ENCODE measurements at places on chromosomes 16 and 17.
A peak's percentile ranks its signal among the peaks of the same experiment; 100 is the strongest.

- peak; percentile 81 for DNase-seq
These were observed 981 bp upstream of the UNC13D start for GRCh38 chr17:75845058-75845711.

DNA sequence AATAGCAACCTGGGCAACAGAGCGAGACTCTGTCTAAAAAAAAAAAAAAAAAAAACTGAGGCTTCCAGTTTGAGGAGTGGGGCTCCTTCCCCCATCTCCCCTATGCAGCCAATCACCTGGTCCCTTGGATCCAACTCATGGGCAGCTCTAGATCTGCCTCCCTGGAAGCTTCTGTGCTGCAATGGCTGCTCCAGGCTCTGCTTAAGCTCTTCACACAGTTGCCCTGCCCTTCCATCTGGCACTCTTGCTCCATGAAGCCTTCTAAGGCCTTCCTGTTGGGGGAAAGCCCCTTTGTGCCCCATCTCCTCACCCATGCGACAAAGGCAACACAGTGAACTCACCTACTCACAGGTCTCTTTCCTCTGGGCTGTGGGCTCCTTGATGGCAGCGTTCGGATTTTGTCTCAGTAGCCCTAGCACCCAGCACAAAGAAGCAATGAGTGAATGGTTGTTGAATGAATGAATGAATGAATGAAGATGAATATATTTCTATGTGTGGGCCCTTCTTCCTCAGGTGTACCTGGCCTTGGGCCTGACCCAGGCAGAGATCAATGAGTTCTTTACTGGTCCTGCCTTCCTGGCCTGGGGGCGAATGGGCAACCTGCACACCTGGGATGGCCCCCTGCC lies 1.9 kb downstream of the NAGLU start:
- no peak for DNase-seq

GRCh38 chr17:67496286-67496685 lies 119.2 kb downstream of the PITPNC1 start:
- DNase-seq = no peak

DNA sequence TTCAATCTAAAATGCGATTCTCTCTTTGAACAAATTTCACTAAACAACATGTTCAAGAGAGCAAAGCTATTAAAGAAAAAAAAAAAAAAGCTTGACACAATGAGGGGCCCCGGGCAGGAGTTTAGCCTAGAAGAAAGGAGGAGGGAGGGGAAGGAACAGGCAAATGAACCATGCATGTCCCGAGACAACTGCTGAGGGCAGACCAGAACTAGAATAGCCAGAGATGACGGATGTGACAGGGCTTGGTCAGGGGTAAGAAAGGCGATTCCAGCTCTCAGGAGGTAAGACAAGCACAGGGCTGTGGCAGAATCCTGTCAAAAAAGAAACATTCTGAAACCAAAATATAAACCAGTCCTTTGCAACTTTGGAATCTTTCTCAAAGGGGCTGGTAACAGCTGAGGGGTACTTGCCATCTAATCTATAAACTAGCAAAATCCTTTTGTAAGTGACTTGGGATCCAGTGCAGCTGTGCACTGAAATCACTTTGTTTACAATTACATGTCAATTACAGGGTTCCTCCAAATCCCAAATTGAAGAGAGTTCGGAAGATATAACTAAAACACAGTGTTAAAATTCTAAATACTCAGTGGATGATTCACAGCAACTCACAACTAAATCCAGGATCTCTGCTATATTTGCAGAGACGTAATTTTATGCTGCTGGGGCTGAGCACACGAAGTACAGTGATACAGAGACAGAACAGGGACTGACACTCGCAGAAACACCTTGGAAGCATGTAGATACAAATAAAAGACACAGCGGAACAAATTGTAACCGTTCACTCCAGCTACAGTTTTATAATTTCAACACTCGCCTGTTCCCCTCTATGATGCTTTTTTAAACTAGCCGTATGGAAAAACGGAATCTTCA lies 567.4 kb upstream of the ZFHX3 start:
- no peak for DNase-seq

DNA sequence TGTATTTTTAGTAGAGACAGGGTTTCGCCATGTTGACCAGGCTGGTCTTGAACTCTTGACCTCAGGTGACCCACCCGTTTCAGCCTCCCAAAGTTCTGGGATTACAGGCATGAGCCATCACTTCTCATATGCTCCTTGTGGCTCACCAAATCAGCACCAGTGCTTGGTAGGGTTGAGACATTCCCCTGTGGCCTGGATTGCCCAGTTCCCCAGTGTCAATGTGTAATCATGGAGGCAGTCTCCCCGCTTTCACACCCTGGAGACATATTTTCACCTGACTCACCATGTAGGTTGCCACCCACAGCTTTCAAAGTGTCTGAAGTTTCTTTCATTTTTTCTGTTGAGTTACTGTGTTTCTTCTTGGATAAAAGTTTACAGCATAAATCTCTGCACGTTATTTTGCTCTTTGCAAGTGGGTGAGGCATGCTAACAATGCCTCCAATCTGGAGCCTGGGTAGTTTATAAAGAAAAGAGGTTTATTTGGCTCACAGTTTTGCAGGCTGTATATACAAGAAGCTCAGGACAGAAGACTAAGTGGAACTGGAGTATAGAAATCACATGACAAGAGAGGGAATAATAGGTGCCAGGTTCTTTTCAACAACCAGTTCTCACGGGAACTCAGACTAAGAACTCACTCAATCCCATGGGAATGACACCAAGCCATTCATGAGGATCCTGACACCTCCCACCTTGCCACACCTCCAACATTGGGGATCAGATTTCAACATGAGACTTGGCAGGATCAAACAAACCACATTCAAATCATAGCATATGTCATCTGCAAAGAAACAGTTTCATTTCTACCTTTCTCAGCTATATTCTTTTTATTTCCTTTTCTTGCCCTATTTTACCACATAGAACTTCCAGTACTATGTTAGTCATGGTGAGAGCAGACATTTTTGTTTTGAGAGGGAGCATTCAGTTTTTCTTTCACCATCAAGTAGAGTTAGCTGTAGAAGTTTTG lies 113.2 kb downstream of the PHKB start:
- no peak for DNase-seq

GRCh38 chr17:40577611-40578065 lies 12.4 kb upstream of the CCR7 start:
- no peak for DNase-seq

DNA sequence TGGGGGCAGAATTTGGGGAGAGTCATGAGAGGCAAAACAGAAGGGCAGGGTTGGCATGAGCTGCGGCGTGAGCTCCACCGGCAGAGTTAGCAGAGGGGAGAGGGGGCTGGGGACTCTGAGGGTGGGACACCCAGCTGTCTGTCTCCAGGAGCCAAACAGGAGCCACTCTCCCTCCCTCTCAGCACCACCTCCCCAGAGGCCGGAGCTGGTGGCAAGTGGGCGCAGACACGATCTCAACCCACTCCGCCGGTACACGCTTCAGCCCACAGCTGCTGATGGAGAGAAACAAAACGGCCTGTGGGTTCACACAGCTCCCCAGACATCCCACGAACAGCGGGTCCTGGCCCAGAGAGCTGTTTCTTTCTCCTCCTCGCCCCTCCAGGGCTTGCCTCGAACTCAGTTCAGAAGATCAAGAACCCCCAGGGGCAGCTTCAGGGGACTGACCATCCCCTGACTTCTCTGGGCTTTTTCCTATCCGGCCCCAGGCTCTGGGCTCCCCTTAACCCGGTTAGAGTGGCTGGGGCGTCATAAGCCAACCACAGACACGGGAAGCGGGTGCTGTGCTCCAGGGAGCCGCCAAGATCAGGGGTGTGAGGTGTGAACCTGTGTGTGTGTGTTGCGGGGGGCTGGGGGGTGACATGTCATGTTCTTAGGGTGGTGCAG lies 7.6 kb downstream of the RHBDF2 start:
- no peak for DNase-seq

- DNase-seq = no peak
These were observed 11.1 kb downstream of the LLGL1 start for GRCh38 chr17:18236494-18236893.

DNA sequence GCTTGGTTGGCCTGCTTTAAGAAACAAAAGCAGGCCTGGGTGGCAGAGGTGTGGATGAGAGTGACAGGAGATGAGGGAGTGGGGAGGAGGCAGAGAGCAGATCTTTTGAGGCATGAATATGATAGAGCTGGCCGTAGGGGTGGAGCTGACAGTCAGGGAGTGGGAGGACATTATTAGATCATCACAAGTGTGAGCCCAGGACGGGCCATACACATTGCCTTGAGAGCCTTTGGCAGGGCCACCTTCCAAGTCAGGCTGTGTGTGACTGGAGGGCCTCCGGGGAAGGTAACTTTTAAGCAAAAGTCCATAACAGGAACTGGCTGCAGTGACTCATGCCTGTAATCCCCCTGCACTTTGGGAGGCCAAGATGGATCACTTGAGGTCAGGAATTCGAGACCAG lies 26.3 kb downstream of the GINS3 start:
- no peak for DNase-seq

GRCh38 chr17:50316016-50316587 lies 29.8 kb upstream of the XYLT2 start:
- DNase-seq = no peak

DNA sequence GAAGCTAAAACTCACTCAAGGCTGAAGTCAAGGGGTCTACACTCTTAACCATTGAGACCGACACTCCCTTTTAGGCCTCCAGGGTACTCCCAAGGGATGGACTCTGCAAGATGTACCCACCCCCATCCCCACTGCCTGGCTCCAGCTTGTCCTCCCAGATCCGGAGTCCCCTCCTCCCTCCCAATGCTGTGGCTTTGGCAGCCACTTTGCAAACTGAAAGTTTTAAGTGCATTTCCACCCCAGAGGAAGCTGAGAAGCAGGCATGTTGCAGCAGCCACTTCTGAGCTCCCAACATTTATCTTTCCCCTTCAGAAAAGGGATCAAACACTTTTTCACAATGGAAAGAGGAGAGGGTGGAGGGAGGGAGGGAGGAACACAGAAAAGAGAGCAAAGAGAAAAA lies 115.2 kb downstream of the COPRS start:
- DNase-seq = no peak

- no peak for DNase-seq
These were observed 582.9 kb upstream of the RBFOX1 start for GRCh38 chr16:6749698-6750097.

DNA sequence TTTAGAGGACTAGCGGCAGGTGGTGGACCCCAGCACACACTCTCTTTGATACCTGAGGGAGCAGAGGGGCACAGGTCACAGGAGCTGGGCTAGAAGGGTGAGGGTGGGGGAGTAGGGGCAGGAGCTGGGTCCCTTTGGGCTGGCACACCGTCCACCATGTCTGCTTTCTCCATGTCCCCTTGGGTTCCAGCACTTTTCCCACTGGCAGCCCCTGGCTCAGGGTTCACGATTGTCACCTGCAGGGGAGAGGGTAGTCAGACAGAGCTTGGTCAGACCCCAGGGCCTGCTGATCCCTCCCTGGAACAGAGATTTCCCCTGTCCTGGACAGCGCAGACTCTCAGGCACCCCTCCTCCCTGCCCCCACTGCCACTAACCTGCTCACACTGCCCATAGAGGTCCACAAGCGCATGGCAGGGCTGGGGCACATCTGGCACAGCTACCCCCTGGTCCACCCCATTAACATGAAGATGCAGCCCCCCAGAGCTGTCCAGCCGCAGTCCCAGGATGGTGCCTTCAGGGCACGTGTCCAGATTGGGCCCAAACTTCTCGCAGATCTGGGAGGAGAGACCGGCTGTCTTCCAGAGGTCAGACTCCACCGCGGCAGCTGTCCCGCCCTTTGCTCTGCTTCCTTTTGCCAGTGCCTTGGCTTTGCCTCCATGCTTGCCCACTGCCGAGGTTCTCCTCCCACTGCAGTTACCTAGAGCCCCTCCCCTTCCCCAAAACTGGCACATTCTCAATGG lies 3.1 kb upstream of the GPS2 start:
- no peak for DNase-seq

- no peak for DNase-seq
These were observed 35.4 kb upstream of the ERN1 start for GRCh38 chr17:64165347-64165746.

DNA sequence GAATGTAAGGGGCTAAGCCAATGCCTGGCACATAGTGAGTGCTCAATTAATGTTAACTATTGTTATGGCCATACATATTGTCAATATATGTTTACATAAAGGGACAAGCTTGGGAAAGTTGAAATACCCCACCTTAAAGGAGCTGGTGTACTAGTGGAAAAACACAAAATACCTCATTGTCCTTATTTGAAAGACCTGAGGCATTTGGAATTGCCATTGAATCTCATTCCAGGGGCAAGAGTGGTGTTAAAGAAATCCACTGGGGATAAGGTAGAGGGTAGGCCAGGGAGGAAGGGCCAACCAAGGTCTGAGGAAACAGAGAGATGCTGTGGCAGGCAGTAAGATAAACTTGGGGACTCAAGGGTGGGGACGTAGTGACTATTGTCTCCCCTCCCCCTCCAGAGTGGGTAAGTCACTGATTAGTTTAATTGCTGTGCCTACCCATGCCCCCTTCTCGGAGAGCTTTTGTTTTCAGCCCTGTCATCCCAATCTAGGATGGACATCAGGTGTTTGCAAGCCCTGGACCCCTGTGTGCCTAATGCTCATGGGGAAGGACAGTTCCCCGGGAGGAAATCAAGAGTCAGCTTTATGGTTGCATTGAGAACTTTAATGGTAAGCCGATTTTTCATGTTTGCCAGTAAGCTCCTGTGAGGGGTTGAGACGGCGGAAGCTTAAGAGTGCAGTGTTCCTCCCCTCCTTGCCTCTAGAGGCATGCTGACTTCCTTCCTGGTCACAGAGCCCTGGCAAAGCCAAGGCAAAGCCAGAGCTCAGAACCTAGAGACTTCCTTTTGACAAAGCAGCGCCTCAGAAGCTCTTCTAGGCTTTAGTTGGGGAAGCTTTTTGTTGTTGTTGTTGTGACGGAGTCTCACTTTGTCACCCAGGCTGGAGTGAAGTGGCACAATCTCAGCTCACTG lies 2.5 kb upstream of the HEATR9 start:
- peak; percentile 43 for DNase-seq

DNA sequence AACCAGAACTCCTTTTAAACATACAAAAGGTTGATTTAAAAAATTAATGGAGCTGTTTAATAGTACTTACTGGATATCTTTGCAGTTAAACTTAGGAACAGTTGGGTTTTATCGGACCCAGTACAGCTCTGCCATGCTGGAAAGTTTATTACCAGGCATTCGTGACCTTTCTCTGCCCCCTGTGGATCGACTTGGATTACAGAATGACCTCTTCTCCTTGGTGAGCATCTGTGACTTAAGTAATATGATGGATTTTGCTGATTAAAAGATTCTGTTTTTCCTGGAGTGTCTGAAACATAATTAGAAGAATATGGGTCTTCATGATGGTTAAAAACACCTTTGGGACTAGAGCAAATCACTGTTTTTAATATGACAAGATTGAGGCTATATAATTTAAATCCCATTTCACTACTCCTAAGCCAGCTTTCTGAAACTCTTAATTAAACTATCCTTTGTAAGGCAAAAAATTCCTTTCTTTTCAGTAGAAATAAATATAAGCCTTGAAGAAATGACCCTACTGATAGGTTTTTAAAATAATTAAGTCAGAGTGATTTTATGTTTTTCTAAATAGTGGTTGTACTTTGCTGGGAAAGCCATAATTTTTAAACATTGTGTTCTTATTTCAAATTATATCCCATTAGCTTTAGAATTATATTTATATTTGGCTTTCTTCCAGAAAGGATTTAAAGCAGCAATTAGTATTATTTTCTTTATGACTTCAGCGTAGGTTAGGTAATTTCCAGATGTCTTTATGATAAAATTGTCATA lies 45.7 kb upstream of the KPNB1 start:
- DNase-seq = no peak

GRCh38 chr17:71850812-71851211 lies 270.0 kb upstream of the SOX9 start:
- no peak for DNase-seq

- DNase-seq = no peak
These were observed 83.6 kb downstream of the RGS9 start for GRCh38 chr17:65220732-65221131.

- DNase-seq = no peak
These were observed 137.9 kb downstream of the SOX9 start for GRCh38 chr17:72258711-72259110.

All from hematopoietic multipotent progenitor cell (in vitro differentiated cells).